Astrocyte (in vitro differentiated cells and primary cell): ENCODE measurements at places on chromosomes 7 and 10. TPM values are rescaled to one million over a fixed set of nuclear protein-coding genes. Genes with fewer than 3 reads are reported as not detected.

DNA sequence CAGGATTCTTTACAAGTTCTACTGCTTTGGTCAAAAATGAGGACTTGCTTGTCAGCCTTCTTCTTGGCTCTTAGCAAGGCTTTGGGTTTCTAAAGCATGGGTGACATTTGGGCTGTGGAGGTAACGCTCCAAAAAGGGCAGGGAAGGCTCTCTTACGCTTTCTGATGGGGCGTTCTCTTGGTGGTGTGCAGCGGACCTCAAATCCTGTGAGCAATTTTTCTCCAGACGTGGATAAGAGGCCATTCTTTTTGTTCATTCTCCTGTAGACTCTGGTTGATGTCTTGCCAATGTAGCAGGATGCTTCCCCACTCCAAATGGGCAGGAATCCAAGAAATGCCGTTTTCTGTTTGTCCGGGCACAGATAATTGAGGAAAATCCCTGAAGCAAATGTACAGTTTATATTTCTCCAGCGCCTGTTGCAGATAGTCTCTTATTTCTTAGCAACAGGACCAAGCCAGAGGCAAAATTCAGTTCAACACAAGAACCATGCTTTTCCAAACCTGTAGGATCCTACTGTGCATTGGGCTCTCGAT, 138.4 kb upstream of the NFE2L3 start:
- H3K27ac ChIP-seq, result no peak overlapping the region
- H3K4me1 ChIP-seq, result no peaks in the 10 kb centered on the region
- no peaks in the 10 kb centered on the region for H3K27me3 ChIP-seq

DNA sequence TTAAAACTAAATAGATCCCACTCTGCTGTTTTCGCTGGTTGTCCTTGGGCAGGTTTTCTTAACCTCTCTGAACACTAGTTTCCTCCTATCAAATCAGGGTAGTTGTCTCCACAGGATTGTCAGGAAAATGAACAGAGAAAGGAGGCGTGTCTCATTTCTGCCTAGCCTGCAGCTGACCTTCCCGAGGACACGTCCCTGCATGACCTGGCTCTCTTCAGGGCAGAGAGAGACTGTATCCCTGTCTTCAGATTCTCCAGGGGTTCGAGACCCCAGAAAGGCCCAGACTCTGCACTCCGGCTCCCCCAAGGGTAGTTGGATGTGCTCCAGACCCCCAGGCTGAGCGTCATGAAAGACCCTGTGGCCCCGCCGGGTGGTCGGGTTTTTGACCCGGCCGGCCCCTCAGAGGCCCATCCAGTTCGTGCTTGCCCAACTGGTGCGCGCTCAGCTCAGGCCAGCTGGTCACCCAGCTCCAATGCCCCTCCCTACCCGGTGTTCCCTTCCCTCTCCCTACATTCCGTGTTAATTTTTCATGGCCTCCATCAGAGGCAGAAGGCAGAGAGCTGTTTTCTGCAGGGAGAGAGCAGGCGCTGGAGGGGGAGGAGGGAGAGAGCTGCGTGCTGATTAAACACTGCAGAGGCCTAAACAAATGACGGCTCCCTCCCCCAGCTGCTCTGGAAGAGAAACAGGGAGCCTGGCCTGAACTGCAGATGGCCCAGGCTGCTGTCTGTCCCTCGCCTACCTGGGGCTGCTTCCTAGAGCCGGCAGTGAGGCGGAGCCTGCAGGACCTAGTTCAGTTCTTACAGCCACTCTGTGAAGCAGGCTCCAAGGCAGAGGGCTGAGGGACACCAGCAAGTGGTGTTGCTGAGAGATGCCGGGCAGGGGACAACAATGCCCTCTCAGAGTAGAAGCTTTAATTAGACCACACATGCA, 86.2 kb upstream of the PPIF start:
- DNase-seq, result no peak
- H3K27me3 ChIP-seq, result no peaks in the 10 kb centered on the region
- no peak overlapping the region for H3K27ac ChIP-seq
- peaks cover 18% of the 10 kb centered on the region for H3K4me1 ChIP-seq
- H3K4me3 ChIP-seq, result no peak overlapping the region

- H3K27ac ChIP-seq, result no peak overlapping the region
- H3K4me3 ChIP-seq, result no peak overlapping the region
- peak; percentile 3 for DNase-seq
- H3K36me3 ChIP-seq, result no peaks in the 10 kb centered on the region
- H3K27me3 ChIP-seq, result no peaks in the 10 kb centered on the region
- H3K4me1 ChIP-seq, result no peaks in the 10 kb centered on the region
Observed at GRCh38 chr10:19245889-19246752, 197.5 kb downstream of the MALRD1 start.

The SPDYE8 gene
- total RNA-seq, result not detected in 2 replicates

The FKBP6 gene
- total RNA-seq, result not detected in 2 replicates

The SLC12A9 gene
- total RNA-seq, result 26.7 and 30.5 TPM in 2 replicates
